ENCODE measurements at places on chromosomes 2 and 18.

DNA sequence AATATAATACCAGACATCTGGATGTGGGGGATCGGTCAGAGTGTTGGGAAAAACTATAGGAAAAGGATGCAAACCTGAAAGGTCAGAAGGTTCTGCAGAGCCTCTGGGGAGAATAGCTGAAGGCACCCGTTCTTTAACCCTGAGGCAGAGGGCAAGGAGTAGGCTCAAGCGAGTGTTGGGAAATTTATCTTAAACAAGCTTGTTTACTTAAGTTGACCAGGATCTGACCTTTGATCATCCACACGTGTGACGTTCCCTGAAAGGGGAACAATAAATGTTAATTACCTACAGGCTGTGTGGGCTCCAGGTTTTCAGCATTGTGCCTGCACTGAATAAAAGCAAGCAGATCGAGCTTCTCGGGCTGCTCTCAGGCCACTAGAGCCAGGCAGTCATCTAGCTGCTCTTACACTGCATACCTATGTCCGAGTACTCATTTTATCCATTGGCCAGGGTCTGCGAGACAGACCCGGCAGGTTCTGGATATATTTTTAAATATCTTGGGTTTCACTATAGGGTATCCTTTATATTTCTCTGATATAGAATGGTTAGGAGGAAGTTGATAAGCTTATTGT is 400.6 kb upstream of the CHST9 start:
- no peak for DNase-seq

DNA sequence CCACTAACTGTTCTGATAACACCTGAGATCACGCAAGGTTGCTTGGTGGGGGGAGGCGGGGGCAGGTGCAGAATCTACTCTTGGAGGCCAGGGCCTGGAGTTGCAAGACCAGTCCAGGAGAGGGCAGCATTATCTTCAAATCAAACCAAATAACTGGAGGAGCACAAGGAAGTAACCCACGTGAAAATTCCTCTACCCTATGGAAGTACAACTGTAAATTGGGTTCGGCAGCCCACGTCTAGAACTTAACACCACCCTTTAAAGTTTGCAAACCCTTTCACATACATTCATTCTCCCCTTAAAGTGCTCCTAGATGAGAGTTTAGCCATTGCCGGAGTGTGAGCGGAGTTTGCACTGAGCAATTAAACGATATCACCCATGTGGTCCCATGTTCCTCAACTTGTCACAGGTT is 19.6 kb upstream of the CXCR1 start:
- DNase-seq = peak; percentile 81

- no peak for DNase-seq
Observed at GRCh38 chr18:48676346-48676745, 137.5 kb downstream of the CTIF start.

DNA sequence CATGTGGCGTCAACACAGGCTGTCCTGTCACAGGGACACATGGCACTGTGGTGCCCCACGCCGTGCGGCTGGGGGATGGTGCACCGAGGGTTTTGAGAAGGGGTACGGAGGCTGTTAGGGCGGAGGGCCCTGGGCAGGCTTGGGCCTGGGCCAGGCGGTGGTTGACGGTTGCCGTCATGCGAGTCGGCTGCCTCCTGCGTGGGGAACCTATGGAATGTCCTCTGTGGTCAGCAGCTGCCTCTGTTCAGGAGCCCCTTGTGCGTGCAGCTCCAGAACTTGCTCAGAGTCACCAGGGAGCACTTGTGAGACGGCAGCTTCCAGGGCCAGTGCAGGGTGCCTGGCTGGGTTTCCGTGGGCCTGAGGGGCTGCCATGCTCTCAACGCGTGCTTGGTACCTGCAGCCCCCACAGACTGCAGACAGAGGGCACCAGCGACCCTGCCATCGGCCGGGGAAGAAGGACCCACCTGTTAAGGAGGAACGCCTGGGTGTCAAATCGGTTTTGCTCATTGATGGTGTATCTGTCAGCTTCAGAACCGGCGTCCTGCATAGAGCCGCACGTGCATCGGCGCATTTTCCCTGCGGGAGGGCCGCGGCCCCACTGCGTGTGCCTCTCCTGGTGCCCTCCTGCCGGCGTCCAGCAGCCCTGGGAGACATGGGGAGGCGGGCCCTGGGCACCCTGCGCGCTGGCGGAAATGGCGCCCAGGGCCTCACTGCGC is 10.0 kb upstream of the D2HGDH start:
- no peak for DNase-seq

- no peak for DNase-seq
Observed at GRCh38 chr2:238378230-238379095, 48.3 kb upstream of the ASB1 start.

- DNase-seq = no peak
Observed at GRCh38 chr2:142791335-142791734, 86.1 kb upstream of the KYNU start.

GRCh38 chr18:22417496-22418188 is at the start of gene CTAGE1:
Gene CTAGE1, minus strand, starts transcription at chr18:22417915. Its CDS starts 104 bp downstream, at chr18:22417811.
- no peak for DNase-seq

GRCh38 chr2:26527726-26528585 is 50.0 kb upstream of the OTOF start:
- no peak for DNase-seq

DNA sequence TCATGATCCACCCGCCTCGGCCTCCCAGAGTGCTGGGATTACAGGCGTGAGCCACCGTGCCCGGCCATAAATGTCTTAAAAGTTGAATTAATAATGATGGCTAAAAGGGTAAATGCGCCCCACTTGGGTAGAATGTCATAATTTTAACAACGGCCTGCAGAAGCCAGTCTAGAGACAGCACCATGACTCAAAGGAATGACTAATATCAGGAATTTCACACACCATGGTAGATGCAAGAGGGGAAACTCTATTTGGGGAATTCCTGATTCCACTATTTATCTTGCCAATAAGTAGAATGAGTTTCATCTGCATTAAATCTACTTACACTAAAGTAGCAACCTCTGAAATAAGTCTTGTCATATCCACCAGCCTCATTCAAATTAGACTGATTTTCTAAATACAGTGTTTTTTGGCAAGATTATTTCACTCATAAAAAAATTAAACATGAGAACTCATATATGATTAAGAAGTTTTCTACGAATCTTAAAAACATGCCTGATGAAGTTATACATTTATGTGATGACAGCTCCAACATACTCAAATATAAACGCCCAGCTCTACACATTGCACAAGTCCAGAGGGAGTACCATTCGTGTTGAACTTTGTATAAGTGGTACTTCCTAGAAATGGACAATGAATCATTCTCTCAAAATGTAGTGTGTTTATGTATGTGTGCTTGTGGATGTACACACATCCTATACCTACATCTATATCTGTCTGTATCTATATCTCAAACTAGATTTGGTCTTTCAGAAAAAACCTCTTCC is 309.7 kb downstream of the IRS1 start:
- DNase-seq = peak; percentile 44

GRCh38 chr2:9401646-9402371 is 21.5 kb downstream of the ITGB1BP1 start:
- DNase-seq = no peak

- DNase-seq = peak; percentile 71
Observed at GRCh38 chr2:237122214-237122666, 36.6 kb downstream of the COPS8 start.

DNA sequence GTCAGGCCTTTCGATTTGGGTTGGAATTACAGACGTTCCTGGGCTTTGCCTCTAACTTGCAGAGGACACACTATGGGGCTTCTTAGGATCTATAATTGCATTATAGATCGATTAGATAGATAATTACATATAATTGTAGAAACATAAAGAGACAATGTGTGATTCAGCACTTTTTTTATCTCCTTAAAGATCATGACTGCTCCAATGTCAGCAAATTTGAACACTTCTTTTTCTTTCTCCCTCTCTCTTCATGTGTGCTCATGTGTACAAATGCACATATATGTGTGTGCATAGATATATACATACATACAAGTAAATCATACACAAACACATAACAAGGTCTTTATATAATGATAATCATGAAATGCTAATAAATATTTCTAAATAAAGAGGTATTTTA is 1261.2 kb upstream of the SLC39A10 start:
- no peak for DNase-seq

DNA sequence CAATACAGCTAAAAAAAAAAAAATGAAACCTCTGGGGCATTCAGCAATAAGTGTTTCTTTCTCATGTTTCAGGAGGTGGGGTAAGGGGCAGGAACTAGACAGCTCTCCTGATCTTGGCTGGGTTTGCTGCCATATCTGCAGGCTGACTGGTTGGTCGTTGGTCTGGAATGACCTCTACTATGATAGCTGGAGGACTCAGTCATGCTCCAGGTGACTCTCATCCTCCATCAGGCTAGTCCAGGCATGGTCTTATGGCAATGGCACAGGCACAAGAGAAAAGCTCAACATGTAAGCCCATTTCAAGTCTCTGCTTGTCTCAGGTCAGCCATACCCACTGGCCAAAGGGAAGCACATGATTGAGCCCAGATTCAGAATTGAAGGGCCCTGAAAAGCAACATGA is 9.5 kb upstream of the SLC1A4 start:
- no peak for DNase-seq

DNA sequence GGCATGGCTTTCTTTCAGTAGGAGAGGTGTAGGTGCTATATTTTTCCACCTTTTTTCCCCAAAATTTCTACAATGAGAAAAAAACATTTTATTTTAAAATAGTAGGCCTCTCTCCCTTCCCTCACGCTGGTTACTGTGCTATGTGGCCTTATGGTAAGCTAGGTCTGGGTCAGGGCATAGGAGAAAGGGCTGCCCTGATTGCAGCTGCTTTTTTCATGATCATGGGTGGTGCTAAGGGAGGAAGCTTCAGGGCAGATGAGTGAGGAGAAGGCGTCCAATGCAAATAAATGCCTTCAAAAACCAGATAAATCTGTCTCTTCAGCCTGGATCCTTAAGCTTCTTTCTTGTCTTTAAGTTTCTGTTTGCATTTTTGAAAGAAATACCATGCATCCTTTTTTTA is 246.4 kb downstream of the ALPK2 start:
- DNase-seq = no peak

DNA sequence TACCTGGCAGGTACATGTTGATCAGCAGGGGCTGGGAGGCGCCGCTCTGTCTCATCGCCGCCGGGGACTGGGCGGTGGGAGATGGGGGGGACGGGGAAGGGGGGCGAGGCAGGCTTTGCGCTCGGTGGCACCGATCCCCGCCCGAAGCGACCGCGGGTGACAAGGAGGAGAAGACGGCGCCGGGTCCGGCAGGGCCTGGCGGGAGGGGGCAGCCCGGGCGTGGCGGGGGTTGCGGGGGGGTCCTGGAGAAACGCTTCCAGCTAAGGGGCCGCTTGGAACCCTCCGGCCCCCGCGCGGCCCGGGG is at the start of gene FEV:
Gene FEV, minus strand, starts transcription at position 164 of the 304 bp plus-strand sequence. Its CDS starts 109 bp downstream, at position 55.
- no peak for DNase-seq

DNA sequence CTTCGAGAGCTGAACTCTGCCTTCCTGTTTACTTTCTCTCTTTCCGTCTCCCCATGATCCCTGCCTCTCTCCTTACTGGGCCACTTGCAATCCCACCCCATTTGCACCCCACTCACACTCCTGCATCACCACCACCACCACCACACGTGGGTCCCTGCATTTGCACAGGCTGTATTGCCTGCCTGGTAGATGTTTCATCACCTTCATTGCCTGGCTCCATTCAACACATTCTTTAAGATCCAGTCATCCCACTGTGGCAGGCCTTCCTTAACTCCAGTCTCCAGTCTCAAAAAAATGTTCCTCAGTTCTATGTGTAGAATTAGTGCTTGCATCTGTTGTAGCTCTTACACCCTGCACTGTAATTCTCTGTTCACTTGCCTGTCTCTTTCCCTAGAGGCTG is 13.9 kb downstream of the NOSTRIN start:
- DNase-seq = no peak

DNA sequence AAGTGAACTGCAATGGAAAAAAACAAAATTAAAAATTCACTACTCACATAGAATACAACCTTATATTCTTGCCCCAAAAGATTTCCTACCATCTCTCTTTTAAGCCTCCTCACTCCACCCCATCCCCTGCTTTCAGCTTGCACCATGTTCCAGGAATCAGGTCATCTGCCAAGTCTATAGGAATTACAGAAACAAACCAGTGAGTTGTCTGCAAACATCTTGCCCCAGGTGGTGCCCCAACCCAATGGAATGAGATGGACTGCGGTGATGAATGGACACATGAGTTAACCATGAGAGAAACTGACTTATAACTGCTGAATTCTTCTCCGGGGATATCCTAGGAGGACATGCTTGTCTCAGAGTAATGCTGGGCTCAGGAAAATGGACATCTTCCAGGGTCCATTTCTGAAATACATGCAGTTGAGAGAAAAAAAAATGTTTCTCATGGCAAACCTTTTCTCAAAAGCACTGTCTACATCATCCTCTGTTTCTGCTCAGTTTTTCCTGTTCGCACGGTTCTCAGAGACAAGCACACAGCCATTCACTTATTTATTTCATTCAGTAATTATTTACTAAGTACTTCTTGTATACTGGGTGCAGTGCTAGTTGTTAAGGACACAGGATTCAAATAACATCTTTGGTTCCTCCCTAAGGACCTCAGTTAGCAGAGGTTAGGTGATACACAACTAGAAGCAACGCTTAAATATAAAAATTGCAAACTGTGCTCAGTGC is 350.0 kb downstream of the RND3 start:
- no peak for DNase-seq

DNA sequence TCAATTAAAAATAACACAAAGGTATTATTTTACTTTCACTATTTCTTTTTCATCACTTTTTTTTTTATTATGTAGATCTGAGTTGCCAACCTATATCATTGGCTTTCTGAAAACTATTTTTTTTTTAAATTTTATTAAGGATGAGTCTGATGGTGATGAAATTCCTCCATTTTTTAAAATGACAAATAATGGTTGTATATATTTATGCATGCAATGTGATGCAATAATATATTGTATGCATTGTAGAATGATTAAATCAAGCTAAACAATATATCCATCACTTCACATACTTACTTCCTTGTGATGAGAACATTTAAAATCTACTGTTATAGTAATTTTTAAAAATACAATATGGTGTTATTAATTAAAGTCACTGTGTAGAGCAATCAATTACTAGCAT is 1081.6 kb downstream of the CNTNAP5 start:
- DNase-seq = no peak

DNA sequence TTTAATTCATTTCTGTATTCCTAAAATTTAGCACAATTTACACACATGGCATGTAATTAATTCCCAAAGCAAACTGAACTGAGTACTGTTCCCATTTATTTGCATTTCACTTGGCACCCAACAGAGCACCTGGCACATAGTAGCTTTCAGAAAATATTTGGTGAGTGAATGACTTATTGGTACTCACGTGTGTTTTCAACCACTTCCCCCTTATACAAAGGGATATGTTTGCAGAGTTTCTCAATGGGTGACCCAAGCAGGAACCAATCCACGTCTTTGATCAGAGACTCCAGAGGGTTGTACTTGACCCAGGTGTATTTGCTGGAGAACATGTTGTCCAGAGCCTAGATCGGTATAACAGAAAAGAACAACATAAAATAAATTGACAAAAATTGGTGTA is 6.6 kb downstream of the GKN2 start:
- no peak for DNase-seq

- DNase-seq = no peak
Observed at GRCh38 chr2:38492042-38492615, 110.6 kb downstream of the HNRNPLL start.

DNA sequence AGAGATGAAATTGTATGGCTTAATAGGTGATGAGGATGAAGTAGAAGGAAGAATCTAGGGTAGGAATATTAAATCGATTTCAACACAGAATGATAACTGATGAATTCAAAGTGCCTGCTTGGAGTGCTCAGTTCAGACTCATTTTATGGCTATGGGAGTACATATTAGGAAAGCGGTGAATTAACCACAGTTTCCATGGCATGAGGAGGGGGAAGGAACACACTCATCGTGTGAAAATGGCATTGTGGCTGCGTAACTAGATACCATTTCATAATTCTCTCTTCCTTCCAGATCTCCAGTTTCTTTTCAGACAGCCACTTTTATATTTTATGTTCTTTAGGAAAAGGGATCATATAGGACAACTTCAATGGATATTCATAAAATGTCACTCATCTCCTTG is 232.3 kb upstream of the KCNJ3 start:
- DNase-seq = no peak
